AG20443 (cell line): ENCODE measurements at places on chromosomes 6 and 20.

DNA sequence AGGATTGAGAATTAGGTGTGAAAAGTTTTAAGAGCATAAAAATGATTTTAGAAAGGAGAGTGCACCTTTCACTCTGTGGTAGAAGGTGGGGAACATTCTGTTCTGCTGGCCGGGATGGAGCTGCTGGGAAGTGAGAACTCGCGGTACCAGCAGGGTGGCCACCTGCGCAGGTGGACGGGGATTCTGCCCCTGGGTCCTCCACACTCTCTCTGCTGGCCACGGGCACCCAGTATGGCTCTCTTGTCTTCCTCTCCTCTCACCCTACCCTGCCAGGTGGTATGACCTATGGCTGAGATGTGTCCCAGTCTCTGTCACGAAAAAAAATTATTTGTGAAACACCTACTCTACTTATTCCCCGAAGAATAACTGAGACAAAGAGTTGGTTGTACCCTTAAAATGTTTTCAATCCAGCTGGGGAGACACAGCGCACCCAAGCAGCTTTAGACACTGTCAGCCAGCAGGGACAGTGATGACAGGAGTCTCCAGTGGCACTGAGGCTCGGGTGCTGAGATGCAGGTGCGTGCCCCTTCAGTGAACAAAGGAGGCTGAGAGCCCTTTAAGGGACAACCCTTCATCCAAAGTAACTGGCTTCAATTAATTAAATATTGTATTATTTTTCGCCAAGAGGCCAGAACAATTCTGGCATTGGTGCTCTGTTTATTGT lies 195.4 kb downstream of the TBXT start:
- DNase-seq, result no peak

GRCh38 chr20:14521436-14521835 lies 184.0 kb upstream of the FLRT3 start:
- peak; percentile 11 for DNase-seq

DNA sequence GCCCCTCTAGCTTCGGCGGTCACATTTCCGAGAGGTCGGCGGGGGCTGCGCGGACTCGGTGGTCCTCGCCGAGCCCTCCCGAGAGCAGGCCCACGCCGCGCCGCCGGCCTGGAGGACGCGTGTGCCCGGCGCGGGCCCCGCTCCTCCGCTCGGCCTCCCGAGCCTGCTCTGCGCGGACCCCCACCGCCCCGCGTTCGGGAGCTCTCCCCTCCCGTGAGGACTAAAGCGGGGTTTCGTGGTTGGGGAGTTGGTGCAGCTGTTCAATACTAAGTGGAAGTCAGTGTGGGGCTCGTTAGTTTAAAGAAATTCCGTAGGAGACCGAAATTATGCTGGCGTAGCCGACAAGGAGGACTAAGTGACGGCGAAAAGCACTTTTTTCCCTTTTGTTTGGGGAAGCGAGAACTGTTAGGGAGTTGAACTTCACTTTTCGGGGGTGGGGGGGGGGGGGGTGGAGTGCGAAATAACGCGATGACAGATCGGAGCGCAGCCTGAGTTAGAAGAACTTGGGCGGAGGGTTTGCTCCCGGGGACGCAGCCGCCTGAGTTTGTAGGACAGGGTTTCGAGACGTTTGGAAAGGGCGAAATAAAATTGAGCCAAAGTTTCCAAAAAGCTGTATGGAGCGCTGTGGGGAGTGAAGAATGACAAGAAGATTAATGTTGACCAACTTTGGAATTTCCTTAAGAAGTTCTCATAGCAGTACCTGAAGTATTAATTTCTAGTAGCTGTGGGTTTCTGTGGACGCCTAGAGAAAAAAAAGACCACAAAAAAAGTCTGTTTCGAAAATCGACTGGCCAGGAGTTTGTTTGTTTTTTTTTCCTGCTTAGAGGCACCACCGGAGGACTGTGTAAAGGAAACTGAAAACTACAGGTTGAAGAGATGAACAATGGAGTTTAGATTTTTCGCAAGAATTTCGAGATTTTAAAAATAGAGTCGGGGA lies 1.4 kb downstream of the QKI start:
- DNase-seq, result peak; percentile 59

DNA sequence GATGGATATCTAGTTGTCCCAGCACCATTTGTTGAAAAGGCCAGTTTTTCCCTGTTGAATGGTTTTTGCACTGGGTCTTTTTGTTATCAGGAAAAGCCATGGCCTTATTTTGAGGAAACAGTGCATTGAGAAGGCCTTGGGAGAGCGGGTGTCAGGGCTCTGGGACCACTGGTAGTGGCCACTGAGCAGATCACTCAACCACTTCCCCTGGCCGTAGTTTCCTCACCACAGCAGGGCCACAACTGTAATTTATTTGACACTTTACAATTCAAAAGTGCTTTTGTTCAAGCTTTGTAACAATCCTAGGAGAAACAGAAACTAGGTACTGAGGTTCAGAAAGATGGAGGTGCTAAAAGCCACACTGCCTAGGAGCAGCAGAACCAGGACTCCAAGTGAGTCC lies 281.8 kb downstream of the GMDS start:
- DNase-seq, result no peak
